HuH-7 (cell line): ENCODE measurements at places on chromosomes 16 and 17.

GRCh38 chr16:56279132-56279531 is 87.8 kb downstream of the GNAO1 start:
- DNase-seq: no peak

- no peak for DNase-seq
These were observed 32.3 kb upstream of the ANKRD40CL start for GRCh38 chr17:50799582-50799981.

DNA sequence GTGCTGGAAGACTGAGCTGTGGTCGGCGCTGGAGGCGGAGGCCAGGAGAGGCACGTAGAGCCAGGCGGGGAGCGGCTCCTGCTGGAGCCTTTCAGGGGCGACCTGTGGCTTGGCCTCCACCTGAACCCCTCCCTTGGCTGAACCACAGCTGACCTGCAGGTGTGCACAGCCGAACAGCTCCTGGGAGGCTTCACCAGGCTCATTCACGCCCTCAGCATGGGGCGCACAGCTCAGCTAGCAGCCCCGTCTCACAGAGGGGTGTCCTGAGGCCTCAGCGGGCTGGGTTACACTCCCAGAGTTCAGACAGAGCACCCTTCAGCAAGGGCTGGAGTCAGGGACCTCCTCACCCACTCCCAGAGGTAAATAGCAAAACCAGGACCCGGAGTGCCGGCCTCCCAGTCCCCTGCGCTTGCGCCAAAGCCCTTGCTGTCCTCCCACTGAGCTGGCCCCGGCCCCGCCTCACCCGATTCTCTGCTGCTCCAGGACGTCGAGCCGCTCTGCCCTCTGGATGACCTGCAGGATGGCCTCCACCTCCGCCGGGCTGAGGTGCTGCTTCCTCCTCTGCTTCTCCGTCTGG is 31.7 kb downstream of the RPH3AL start:
- no peak for DNase-seq

DNA sequence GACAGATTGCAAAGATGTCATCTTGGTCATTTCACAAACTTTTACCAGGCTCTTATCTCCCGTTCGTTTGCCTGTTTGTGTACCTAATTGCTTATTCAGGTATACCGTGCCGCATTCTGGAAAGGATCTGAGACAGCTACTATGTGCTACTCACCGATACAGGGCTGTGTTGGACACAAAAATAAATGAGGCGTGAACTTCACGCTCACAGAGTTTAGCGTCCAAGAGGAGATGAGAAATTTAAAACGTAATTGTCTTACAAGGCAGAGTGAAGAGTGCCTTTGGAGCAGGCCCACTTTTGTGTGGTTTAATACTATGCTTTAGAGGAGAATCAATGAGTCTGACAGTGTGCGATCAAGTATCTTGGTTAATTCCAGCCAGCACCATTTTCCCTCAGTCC is 26.7 kb downstream of the MAF start:
- no peak for DNase-seq

GRCh38 chr17:39676198-39676819 is 8.1 kb downstream of the PNMT start:
- DNase-seq: no peak

GRCh38 chr17:37124821-37125173 is 176.0 kb downstream of the AATF start:
- no peak for DNase-seq

GRCh38 chr16:3599121-3599520 is 12.3 kb downstream of the SLX4 start:
- DNase-seq: no peak
